ENCODE measurements at places on chromosomes 7 and 10.

DNA sequence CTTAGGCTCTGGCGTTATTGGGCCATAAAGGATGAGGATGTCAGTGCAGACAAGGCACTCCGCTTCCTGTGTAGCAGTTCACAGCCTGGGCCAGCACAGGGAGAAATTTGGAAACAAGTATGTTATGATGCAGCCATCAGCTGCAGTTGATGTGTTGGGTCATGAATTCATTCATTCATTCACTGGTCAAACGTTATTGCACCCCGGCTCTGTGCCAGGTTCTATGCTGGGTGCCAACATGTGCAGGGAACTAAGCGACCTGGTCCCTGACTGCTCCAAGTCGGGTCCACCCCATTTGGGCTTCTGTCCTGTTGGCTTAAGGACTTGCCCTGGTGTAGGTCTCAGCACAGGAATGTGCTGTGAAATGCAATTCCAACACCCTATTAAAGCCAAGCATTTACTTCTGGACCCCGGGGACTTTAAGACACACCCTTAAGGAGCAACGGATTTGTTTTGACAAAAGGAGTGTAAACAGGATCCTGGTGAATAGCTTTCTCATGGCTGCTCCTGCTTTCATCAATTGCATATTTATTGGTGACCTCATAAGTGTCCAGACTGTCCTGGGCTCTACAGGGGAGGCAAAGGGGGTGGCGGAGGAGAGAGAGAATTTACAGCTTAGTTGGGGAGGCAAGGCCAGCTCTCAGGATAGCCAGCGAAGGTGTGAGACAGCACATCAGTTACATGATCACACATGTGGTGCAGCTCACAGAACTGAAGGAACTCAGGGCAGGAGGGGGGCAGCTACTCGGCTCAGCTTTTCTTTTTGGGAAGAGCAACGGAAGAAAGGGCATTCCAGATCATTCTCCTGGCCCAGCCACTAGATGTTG, 158.6 kb downstream of the GRK5 start:
- DNase-seq, result no peak

DNA sequence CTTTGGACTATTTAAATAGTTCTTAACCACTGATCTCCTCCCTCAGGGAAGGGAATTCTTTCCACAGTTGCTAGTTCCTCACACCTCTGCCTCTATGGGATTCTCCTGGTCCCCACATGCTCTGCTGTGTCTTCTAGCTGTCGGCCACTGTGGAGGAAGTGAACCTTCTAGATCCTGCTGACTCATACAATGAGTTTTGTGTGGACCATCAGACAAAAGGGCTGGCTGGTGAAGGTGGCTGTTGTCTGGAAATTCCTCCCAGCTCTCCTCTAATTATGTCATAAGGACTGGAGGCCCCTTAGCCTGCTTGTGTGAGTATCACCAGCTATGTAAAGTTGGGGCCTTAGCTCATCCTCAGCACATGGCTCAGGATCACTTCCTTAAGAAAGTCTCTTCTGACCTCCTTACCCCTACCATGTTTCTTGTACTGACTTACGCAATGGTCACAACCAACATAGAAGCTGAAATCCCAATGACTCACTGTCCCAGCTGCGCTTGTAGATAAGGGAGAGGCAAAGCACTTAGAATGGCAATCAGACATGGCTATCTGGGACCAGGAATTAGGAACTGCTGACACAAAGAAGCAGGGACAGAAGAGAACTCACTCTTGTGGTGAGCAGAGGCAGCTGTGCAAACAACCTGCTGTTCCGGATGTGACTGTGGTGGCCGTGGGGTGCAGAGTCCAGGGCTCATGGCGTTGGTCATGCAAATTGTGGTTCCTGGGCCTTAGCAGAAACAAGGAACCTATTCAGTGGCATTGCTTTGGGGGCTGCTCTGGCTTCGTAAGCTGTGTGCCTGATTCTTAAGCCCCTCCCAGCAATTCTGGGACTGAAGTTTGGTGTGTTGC, 2.5 kb upstream of the MACC1 start:
- DNase-seq, result peak; percentile 44

- no peak for DNase-seq
These were observed 85.1 kb upstream of the SDK1 start for GRCh38 chr7:3215624-3216585.

- DNase-seq, result no peak
These were observed 2.5 kb downstream of the H2BK1 start for GRCh38 chr7:151207804-151208203.

GRCh38 chr7:55912748-55913158, 25.5 kb downstream of the ZNF713 start:
- no peak for DNase-seq

GRCh38 chr7:40824461-40824860, 689.7 kb downstream of the SUGCT start:
- DNase-seq, result no peak

GRCh38 chr7:50723888-50724287, 58.8 kb downstream of the GRB10 start:
- no peak for DNase-seq

DNA sequence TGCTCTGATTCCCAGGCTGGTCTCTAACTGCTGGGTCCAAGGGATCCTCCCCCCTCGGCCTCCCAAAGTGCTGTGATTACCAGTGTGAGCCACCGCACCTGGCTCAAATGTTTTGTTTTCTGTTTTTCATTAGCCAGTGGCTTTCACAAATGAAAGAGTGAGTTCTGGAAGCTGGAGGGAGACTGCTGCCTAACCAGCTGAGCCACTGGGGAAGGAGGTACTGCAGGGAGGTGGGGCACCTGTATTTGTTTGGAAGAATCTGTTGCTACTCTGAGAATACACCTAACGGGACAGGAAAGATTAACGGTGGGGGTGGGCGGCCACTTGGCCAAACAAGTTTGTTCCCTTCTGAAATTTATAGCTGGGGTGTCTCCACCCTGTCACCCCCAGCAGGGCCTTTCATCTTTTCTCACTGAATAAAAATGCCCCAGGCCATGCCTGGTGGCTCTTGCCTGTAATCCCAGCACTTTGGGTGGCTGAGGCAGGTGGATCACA, 4.7 kb downstream of the STOX1 start:
- no peak for DNase-seq

GRCh38 chr7:23662124-23662983, 17.6 kb upstream of the FAM221A start:
- no peak for DNase-seq

DNA sequence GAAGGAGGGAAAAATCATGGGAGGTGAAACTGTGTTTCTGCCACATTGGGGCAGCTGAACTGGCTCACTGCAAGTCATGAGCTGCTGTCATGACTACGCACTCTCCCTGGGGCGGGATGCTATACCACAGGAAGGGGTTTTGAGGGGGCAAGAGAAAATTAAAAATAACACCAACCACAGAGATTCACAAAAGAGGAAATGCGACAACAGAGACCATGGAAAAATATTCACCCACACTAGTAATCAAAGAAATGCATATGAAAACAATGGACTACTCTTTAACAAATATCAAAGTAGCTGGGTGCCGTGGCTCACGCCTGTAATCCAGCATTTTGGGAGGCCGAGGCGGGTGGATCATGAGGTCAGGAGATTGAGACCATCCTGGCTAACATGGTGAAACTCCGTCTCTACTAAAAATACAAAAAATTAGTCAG, 65.2 kb upstream of the TM9SF3 start:
- DNase-seq, result no peak

- DNase-seq, result no peak
These were observed 87.3 kb downstream of the LYZL2 start for GRCh38 chr10:30542001-30542894.

GRCh38 chr7:6443372-6443941, 4.3 kb downstream of the DAGLB start:
- no peak for DNase-seq

GRCh38 chr7:13743226-13743625, 246.2 kb downstream of the ETV1 start:
- DNase-seq, result no peak

Measured in dorsolateral prefrontal cortex (tissue), 122 donors.